ENCODE measurements at places on chromosomes 1 and 21.

- no peak for DNase-seq
Measured at GRCh38 chr1:195773931-195774330, 834.3 kb downstream of the KCNT2 start.

- peak; percentile 72 for DNase-seq
Measured at GRCh38 chr1:156356875-156357534, 12.0 kb upstream of the RHBG start.

DNA sequence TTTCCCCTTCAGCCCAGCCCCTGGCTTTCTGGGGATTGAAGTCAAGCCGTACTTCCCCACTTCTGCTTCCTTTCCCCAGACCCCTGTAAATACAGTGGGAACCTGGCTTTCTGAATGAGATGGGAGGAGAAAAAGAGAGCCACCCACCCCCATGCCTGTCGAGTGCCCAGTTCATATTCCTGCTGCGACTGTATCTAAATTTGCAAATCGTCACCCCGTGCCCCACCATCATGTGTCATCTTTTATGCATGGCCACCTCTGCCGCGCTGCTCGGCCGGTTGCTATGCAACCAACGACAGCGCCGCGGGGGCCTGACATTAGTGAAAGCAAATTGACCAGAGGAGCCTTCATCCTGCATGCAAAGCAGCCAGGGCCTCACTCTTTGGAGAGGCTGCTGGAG, 143.0 kb downstream of the ELAVL4 start:
- DNase-seq = no peak

- DNase-seq = no peak
Measured at GRCh38 chr1:95380909-95381308, 146.9 kb downstream of the RWDD3 start.

All from ACHN (cell line).